ENCODE measurements at places on chromosomes 12 and 14. TPM values are rescaled to one million over a fixed set of nuclear protein-coding genes. Genes with fewer than 3 reads are reported as not detected.

DNA sequence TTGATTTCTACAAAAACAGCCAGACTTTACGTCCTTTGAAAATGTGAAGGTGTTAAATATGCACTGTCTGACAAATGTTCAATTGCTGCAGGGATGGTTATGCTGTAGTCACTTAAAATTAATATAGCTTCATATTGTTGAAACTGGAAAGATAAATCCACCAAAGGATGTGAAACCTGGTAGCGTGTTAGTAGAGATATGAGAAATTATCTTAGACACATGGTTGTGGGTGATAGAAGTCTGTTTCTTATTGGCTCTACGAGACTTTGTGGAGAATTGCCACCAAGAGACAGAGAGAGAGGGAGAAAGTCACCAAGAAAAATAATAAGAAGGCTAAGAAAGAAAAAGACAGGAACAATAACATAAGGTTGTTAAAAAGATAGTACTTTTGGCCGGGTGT lies 2.6 kb upstream of the CAPRIN2 start:
- no peaks in the 10 kb centered on the region for H3K36me3 ChIP-seq
- H3K4me1 ChIP-seq = peaks cover 25% of the 10 kb centered on the region
- no peak overlapping the region for H3K27ac ChIP-seq
- H3K4me3 ChIP-seq = peak overlapping the region; percentile 6

- no peak overlapping the region for H3K27ac ChIP-seq
- H3K4me3 ChIP-seq = peak overlapping the region; percentile 72
- H3K4me1 ChIP-seq = peaks cover 49% of the 10 kb centered on the region
- DNase-seq = no peak
- H3K27me3 ChIP-seq = peaks cover 68% of the 10 kb centered on the region
Measured at GRCh38 chr14:73236157-73236556, 1.1 kb upstream of the PAPLN start.

- H3K27me3 ChIP-seq = no peaks in the 10 kb centered on the region
- no peak for DNase-seq
- peaks cover 17% of the 10 kb centered on the region for H3K4me1 ChIP-seq
- H3K36me3 ChIP-seq = peaks cover 2% of the 10 kb centered on the region
- H3K4me3 ChIP-seq = peak overlapping the region; percentile 3
Measured at GRCh38 chr12:12365931-12366431, 9.1 kb downstream of the BORCS5 start.

DNA sequence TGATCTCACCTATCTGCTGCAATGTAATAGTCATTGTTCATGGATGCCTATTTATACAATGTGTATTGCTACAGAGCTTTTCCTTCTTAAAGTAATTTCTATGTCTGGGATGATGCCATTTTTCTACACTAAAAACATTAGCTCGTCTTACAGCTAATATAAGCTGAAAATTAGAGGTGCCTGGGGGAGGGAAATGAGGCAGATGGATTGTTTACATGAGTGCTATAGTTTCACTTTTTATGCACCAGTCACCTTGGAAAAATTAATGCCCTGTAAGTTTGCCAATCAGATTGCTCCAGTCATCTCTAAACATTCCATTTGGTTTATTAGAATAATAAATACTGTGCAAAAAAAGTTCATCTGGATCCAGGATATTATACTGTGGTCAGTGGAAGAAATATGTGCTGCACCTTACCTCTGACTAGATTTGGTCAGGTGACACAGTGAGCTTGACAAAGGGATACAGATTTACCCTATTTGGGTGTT lies 436.2 kb downstream of the RAD51B start:
- H3K4me3 ChIP-seq = no peak overlapping the region
- H3K36me3 ChIP-seq = no peaks in the 10 kb centered on the region
- no peaks in the 10 kb centered on the region for H3K27me3 ChIP-seq
- no peak overlapping the region for H3K27ac ChIP-seq
- DNase-seq = no peak

DNA sequence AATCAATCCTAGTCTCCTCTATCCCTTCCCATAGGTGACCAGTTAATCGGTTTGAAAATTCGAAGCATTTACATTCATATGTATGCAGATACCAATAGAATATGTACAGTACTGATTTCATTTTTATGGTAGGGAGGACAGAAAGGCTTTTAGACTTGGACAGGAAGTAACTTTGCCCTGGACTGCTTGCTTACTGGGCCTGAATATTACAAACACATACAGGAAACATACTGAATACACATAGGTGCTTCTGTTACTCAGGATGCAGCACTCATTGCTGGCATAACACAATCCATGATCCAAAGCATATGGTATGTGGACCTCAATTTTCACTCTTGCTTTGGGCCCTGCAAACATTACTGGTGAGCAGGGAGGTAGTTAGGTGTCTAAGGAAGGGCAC lies 71.1 kb downstream of the CATSPERB start:
- H3K4me1 ChIP-seq = no peaks in the 10 kb centered on the region
- DNase-seq = no peak
- no peaks in the 10 kb centered on the region for H3K27me3 ChIP-seq
- H3K36me3 ChIP-seq = no peaks in the 10 kb centered on the region
- H3K4me3 ChIP-seq = no peak overlapping the region

The KRT71 gene
- not detected for total RNA-seq

DNA sequence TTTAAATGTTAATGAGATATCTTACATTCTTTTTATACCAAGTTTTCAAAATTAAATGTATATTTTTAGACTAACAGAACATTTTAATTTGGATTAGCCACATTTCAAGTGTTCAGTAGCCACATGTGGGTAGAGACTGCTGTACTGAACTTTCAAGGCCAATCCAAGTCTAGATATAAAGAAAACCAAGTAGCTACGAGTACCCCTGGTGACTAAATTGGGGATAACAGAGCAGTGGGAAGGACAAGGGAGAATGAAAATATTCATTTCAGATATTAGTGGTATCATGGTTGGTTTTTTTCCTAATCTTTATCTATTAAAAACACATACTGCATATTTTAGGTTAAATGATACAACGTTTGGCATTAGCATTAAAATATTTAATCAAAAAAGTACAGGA lies 69.4 kb upstream of the RHOJ start:
- no peaks in the 10 kb centered on the region for H3K36me3 ChIP-seq
- no peak overlapping the region for H3K4me3 ChIP-seq
- DNase-seq = no peak
- H3K27me3 ChIP-seq = peaks cover 3% of the 10 kb centered on the region

The DTX3 gene
- total RNA-seq = 75.6 TPM

DNA sequence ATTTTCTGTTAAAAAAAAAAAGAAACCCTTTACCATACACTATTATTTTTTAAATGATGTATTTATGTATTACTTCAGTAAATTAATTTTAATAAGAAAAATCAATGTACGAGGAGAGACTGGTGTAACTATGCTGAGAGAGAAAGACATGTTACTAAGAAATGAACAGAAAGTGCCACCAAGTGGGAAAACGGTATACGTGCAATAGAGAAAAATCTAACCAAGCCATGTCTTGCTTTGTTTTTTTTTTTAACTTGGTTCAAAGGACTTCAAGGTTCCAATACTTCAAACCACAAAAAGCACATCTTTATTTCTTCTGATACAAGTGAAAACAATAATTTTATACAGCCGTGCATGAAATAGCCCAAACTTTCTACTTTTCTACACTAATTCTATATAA lies 22.9 kb downstream of the NDUFA12 start:
- H3K4me3 ChIP-seq = no peak overlapping the region
- DNase-seq = no peak
- no peaks in the 10 kb centered on the region for H3K4me1 ChIP-seq
- H3K27ac ChIP-seq = no peak overlapping the region
- peaks cover 4% of the 10 kb centered on the region for H3K36me3 ChIP-seq

Measured in neural crest cell (in vitro differentiated cells).